Stimulated activated naive CD8-positive, alpha-beta T cell treated with anti-CD3 and anti-CD28 coated beads, Interleukin-15, Interleukin-2, amounts not matched to agents 100 U/mL and 50 U/mL, for 24 hours (primary cell): ENCODE measurements at places on chromosomes 6 and 20.

- no peak for DNase-seq
Observed at GRCh38 chr20:4966826-4967751, 34.2 kb downstream of the SLC23A2 start.

DNA sequence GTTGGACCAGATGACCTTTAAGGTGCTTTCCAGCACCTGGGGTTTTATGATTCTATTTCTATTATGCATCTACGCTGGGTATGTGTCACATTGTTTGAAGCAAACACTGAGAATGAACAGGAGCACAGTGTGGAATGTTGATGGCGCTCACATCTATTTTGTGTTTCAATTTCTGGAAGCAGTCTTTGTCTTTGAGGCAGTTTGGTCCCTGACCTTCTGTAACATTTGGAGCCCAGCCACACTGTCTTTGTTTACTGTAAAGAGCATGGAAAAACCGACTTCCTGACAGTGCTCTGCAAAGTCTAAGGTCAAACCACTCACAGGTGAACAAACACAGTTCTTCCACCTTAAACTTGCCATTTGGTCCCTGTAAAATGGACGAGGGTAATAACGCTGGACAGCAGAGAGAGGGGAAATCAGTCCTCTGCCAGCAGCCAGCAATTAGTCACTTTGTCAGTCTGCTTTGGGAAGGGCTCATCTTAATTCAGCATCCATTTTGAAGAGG is 155.5 kb downstream of the PRL start:
- DNase-seq: no peak

DNA sequence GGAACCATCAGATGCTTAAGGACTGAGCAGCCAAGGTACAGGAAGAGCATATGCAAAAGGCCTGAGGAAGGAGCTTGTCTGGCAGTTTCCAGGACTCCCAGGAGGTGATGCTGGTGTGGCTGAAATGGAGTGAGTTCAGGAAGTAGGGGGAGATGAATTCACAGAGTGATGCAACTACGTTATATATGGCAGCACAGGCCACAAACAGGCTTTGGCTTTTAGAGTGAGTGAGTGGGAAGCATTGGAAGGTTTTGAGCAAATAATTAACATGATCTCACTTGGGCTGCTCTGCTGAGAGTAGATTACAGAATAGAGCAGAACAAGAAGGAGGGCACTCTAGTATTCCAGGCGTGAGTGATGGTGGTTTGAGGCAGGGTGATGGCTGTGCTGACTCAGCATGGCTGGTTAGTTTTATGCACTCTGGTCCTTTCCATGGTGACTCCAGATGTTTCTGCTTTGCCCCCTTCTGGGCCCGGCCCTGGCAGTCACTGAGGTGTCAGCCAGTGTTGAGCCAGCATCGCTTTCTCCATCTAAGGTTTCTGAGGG is 6.5 kb downstream of the BTN2A2 start:
- DNase-seq: no peak

GRCh38 chr6:3494391-3495100 is 37.7 kb upstream of the SLC22A23 start:
- DNase-seq: no peak

- DNase-seq: no peak
Observed at GRCh38 chr6:63764318-63764916, 128.8 kb downstream of the PHF3 start.

DNA sequence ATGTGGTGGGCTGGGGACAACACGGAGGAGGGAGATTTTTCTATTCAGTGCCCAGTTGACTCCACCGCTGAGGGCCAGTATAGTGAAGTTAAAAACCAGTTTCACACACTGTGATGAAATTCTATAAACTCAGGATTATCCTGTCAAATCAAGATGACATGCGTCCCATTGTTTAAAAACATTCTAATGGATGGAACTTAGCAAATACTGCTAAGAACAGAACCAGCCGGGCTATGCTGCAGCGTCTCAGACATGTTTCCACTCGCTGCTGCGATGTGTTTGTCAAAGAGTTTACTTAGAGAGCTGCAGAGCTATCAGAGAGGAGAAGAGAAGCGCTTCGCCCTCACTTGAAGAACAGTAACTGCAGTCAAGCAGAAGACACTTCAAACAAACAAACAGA is 212.6 kb upstream of the FOXQ1 start:
- DNase-seq: no peak
